ENCODE measurements at places on chromosomes 6 and 20.
A peak's percentile ranks its signal among the peaks of the same experiment; 100 is the strongest.

DNA sequence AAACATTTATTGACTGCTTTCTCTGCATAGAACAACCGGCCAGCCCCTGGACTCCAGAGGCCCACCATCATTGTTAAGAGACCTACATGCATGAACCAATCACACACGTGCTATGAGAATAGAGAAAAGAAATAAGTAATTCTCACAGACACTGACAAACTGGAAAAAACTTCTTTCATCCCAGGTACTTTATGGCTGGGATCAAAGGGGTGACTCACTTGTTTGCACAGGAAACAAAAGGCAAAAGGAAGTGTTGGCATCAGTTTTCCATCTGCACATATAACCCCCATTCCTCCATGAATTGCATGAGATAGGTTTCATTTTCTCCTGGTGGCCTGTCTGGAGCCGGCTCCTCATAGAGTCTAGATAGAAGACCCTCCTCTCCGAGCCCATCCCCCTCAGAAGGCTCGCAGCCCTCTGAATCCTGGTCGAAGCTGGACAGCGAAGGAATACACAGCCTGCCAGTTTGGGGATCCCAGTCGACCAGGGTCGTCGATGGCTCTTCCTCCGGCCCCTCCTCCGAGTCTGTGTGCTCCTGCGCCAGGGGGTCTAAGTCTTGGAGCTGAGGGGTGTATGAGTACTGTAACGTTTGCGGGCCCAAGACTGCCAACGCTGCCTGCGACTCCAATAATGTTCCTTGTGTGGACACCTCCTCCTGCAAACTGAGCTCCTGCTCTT is 43.3 kb downstream of the IL20RA start:
- DNase-seq = no peak

DNA sequence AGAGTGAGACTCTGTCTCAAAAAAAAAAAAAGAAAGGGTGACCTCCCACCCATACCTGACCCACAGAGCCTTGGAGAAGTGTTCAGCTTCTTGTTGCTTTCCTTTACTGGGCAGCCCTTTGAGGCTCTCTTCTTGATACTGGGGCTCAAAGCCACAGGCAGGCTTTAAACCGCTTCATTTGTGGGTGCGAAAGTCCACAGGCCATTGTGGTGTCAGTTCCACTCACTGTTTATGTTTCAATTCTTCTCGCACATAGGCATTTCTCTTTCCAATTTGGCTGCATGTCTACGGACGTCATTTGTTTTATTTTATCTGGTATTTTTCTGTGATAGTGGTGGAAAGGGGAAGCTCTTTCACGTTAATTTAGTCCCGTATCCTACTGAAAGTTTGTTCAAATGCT is 34.6 kb downstream of the PPARD start:
- DNase-seq = no peak

- DNase-seq = no peak
These were observed 12.5 kb downstream of the TRIM26 start for GRCh38 chr6:30200551-30201281.

- no peak for DNase-seq
These were observed 901 bp upstream of the TRIM26 start for GRCh38 chr6:30213957-30214656.

GRCh38 chr6:52164319-52165094 is 21.7 kb upstream of the IL17A start:
- DNase-seq = no peak

- no peak for DNase-seq
These were observed 1.1 kb upstream of the APOBEC2 start for GRCh38 chr6:41051873-41052272.

DNA sequence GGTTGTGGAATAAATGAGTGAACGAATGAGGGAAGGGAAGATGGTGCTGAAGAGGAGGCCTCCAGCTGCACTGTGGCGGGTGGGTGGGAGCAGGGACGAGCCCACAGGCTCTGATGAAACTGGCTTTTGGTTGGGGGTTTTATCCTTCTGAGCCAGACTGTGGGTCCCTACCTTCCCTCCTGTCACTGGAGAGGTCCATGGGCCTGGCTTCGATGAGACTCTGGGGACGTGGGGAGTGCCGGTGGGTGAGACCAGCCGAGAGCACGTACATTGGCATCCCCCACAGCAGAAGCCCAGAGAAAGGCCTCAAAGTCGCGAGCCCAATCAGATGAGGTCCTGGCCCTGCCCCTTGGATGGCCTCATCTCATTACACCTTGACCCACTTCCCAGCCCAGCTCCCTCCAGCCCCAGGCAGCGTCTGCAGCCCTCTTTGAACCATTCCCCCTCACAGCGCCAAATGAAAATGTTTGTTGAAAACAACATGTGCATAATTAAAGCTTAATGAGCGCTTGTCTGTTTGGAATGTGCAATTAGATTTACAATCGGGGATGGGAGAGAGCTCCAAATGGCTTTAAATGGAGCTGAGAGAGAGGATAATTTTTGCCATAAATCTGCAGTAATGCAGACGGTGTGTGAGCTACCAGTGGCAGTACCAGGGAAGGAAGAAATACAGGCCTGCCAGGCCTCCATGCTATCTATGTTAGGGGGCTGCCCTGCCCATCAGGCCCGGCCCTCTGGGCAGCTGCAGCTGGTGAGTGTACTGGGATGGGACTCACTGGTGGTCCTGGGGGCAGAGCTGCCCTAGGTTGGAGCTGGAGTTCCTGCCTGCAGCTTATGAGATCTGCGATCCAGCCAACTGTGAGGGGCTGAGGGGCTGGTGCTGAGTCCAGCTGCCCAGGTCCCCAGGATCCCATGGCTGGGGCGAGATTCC is 47.2 kb downstream of the TOX2 start:
- DNase-seq = peak; percentile 42

- no peak for DNase-seq
These were observed 809.9 kb downstream of the KIF16B start for GRCh38 chr20:15763366-15763765.

DNA sequence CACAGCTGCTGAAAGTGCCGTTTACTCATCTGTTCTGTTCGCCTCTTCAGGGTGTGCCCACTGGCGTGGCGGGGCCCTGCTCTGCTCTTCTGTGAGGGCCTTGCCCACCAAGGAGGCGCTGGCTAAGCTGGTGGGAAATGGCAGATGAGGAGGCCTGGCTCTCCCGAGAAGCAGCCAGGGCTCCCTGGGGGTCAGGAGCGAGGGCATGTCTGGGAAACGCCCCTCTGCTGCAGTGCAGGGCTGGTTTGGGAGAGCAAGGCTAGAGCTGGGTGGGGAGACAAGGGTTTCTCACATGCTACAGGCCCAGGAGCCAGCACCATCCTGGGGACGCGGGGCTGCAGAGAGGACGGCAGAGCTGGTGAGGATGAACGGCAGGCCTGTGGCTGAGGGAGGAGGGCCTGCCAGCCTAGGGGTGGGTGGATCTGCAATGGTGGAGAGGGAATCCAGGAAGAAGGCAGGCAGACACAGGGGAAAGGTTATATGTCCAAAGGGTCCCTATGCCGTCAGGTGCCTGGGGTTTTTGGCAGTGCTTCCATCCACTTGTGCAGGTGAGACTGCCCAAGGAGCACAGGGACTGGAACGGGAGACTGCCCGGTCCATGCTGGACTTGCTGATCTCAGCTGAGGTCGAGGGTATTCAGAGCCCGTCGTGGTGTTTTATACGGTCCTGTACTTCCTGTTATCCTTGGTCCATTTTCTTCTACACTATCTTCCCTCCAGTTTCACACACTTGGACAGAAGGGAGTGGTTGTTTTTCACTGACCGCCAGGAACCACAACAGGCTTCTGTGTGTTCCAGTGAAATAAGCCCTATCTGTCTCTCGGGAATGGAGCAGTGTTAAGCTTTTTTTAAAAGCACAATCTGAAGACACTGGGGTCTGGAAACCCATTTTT is 119.2 kb downstream of the SYCP2 start:
- no peak for DNase-seq

- no peak for DNase-seq
These were observed 3.0 kb upstream of the TGM2 start for GRCh38 chr20:38167851-38168760.

GRCh38 chr6:89082486-89082891 is 1.9 kb downstream of the PNRC1 start:
- no peak for DNase-seq

- no peak for DNase-seq
These were observed 69.4 kb downstream of the FYN start for GRCh38 chr6:111803804-111804203.

- DNase-seq = no peak
These were observed 176.7 kb downstream of the REV3L start for GRCh38 chr6:111306104-111306888.

- DNase-seq = no peak
These were observed 69.2 kb upstream of the RIPOR2 start for GRCh38 chr6:25005010-25005409.

DNA sequence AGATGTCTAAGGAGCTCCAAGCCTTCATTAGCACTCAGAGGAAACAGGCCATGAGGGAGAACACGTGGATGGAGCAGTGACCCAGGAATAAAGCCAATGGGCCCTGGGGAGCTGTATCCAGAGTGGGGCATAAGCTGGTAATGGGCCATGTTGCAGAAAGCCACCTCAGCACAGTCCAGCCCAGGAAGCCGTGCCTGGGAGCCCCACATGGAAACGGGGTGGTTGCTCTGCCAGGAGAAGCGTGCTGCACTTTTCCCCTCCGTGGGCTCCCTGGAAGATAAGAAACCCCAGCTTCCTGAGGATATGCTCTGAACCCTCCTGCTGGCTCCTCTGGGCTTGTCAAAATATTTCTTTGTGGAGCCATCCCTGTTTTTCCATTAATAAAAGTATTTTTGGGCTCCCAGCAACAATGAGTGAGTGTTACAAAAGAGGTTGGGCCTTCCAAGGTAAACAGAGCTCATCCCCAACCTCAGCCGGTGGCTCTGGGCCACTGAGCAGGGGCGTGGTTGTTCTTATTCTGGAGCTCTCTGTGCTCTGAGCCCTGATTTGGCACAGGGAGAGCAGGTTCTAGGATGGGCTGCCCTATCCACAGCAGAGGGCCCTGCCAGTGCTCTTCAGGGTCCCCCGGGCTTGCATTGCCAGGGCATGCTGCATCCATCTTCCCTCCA is 31.2 kb upstream of the NFATC2 start:
- no peak for DNase-seq

DNA sequence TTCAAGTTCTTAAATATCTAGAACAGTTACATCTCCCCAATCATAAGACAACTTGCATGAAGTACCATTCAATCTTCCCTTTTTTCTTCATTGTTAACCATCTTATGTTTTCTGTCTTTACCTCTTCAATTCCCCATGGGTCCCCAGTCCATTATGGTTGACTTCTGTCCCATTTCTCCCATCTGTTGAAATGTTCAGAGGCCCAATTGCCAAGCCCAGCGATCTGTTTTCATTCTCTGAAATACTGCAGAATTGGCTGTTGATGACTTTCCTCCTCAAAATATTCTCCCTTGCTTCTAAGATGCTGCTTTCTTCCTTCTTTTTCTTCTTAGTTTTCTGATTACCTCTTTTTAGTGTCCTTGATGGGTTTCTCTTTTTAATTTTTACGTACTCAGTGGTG is 26.0 kb downstream of the DSTN start:
- DNase-seq = no peak

GRCh38 chr20:33124261-33124660 is 43.7 kb upstream of the BPIFA2 start:
- no peak for DNase-seq

DNA sequence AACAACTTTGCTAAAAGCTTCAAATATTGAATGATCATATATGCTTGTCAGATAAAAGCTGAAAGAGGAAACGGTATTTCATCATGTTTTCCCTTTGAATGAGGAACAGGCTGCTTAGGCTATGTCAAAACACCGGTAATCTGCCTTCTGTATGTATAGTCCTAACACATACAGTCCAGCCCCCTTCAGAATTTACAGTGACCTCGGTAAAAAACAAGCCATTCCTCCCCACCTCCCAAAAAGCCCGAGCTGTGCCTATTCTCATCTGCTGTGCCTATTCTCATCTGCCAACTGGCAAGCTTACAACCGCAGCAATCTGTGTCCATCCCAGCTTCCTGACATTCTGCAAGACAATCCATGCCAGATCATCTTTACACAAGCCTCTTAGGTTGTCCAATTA is 26.8 kb upstream of the UBE2J1 start:
- no peak for DNase-seq

Measured in NCI-H1436 treated with DMSO at 0.1 percent for 48 hours (cell line).